ENCODE measurements at places on chromosomes 1 and 21.

GRCh38 chr1:171717062-171717718 lies 24.7 kb downstream of the VAMP4 start:
- no peak for DNase-seq

DNA sequence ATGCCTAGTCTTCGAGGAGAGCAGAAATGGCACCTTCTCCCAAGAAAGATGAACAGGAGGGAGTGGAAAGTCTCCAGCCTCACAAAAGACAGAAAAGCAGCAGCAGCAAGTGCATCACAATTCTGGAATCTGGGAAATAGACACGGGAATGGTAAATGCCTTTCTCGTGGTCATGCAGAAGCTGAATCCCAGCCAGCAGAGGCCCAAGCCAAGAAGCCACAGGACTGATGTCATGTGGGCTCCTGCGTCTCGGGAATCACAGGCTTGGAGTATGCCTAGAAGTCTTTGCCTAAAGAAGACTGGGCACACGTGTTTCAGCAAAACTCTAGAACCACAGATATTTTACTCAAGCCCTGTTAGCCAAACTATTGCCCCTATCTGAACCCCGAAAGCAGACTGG lies 260.3 kb upstream of the PLD5 start:
- peak; percentile 61 for DNase-seq

GRCh38 chr1:246768403-246769020 lies 44.3 kb downstream of the SCCPDH start:
- no peak for DNase-seq

DNA sequence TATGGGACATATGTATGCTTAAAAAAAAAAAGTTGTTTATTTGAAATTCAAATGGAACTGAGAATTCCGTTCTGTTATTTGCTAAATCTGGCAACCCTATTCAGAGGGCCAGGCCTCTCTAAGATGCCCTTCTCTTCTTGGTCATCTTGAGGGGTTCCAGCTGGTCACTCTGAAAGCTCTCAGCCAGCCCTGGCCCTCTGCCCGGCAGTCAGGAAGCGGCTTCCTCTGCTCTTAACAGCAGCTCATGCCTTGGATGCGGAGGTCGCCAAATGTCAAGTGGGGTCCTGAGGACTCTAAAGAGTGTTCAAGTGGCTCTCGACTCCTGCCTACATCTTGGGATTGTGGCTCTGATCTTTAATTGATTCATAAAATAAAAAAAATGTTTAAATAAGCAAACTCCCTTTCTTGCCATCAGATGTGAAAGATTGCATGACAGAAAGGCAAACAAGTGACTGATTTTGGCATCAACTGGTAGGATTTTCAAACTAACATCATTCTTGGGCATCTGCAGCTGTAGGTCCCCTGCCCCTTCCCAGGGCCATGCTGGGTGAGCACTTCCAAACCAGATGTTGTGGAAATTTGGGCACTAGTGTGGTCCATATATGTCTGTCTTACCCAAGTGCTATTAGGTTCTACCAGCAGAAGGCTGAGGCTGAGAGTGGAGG lies 130.8 kb downstream of the PRDM2 start:
- no peak for DNase-seq

- DNase-seq = no peak
These were observed 52.6 kb upstream of the JUN start for GRCh38 chr1:58836408-58836807.

GRCh38 chr1:47761201-47761930 lies 235.8 kb downstream of the TRABD2B start:
- no peak for DNase-seq

- peak; percentile 71 for DNase-seq
These were observed 154.1 kb downstream of the TGFBR3 start for GRCh38 chr1:91731815-91732214.

GRCh38 chr1:97893844-97894243 lies 27.0 kb downstream of the DPYD start:
- no peak for DNase-seq

DNA sequence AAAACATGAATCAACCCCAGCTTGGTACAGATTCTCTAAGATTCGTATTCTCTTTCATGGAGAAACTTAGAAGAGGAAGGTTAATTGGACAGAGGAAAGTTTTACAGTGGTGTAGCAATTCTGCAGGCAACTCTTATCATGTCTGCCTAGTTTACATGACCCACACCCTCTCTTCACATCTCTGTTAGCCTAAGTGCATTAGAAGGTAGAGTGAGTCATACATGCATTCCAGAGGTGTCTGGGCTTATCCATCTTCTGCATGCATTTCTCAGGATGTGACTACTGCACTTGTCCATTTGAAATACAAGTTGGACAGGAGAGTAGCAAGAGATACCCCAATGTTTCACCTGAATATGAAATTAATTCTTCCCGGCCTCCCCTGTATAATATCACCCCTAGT lies 578.4 kb upstream of the NCAM2 start:
- no peak for DNase-seq

DNA sequence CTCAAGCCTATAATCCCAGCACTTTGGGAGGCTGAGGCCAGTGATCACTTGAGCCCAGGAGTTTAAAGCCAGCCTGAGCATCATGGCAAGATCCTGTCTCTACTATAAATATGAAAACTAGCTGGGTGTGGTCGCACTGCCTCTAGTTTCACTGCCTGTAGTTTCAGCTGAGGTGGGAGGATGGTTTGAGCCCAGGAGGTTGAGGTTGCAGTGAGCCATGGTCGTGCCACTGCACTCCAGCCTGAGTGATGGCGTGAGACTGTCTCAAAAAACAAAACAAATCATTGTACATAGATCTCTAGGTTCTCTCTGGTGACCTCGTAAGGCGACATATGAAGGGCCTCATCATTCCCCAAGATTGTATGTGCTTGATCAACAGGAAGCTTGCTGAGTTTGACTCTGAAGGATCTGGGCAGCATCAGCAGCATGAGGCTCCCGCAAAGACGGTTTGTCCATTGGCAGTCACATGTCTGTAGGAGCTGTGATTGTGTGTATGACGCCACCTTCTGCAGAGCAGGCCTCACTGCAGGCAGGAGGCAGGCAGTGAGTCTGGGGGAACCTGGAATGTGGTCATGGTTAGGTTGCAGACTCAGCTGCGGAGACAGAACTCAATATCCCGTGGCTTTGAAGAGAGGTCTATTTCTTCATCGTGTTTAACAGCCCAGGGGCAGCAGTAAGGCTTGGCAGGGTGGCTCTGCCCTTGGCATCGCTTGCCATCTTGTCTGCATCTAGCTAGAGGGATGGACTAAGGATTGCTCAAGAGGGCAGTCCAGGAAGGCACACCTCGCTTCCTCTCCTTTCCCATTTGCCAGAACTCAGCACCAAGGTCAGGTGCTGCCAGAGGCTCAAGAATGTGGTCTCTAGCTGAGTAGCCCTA lies 14.0 kb downstream of the ATP5PO start:
- DNase-seq = peak; percentile 72

DNA sequence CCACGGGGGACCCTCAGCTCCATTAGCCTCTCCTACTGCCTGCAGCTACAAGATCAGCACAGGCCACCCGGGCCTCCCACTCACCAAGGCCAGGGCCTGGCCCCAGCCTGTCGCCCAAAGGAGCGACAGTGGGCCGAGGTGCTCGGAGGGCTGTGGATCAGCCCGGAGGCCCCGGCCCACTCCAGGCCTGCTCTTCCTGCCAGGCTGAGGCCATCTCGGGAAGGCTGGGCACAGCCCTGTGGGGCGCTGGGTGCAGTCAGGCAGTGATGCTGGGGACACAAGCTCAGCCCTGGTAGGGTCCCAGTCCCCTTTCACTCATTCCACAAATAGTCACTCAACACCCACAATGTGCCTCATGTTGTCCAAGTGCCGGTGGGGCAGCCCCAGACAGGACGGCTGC lies 58.8 kb downstream of the CASZ1 start:
- no peak for DNase-seq

- no peak for DNase-seq
These were observed 21.3 kb upstream of the PGBD2 start for GRCh38 chr1:248884632-248885295.

- DNase-seq = peak; percentile 86
These were observed 7.3 kb downstream of the WDR26 start for GRCh38 chr1:224427346-224427745.

GRCh38 chr1:243354511-243355153 lies 98.8 kb downstream of the SDCCAG8 start:
- DNase-seq = peak; percentile 62

GRCh38 chr21:33371366-33371765 lies 31.8 kb upstream of the IFNGR2 start:
- DNase-seq = no peak

DNA sequence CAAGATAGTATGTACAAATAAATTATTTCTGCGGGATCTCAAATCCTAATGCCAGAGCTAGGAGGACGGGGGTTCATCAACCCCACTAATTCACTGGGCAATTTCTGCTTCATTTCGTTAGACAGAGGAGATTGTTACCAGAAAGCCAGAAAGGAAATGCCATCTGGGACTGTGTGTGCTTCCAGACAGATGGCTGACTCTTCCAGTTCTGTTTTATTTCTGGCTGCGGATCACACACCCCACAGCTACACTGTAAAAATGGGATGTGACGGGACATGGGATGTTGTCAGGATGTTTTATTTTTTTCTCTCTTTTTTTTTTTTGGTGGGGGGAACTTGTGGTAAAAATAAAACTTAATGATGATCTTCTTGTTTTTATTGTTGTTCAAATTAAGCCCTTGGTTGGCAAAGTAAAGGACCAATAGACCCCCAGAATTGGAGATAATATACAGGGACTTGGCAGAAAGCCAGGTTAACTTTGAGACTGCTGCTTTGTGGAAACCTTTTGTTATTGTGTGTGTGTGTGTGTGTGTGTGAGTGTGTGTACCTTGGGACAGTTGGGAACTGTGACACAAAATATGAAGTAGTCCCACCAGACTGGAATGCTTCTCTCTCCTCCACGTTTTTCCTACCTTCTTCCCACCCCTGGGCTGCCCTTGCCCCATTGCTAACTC lies 114.5 kb downstream of the NUF2 start:
- DNase-seq = no peak

GRCh38 chr1:33018112-33018511 lies 18.6 kb downstream of the AK2 start:
- DNase-seq = no peak

- no peak for DNase-seq
These were observed 559.8 kb upstream of the USP24 start for GRCh38 chr1:55775007-55775406.

- DNase-seq = no peak
These were observed 59.7 kb downstream of the CLIC6 start for GRCh38 chr21:34728479-34728878.

DNA sequence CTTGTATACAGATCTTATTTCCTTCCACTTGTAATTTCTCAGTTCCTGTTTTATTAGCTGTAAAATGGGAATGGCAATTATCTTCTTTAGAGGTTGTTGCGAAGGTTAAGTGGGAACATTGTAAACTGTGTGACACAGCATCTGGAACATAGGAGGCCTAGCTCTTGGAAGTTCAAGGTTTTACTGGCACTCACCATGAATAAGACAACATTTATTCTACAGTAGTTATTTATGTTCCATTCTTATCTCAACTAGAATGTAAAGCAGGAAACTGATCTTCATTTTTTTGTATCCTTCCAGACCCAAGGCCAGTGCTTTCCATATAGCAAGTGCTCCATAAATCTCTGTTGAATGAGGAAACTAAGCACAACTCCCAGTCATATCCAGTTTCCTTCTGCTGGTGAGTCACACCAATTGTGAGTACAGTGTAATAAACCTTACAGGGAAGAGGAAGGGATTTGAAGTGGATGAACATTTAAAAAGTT lies 1.4 kb downstream of the BCL10 start:
- DNase-seq = peak; percentile 79

GRCh38 chr1:193104502-193104906 lies 710 bp downstream of the GLRX2 start:
- no peak for DNase-seq

DNA sequence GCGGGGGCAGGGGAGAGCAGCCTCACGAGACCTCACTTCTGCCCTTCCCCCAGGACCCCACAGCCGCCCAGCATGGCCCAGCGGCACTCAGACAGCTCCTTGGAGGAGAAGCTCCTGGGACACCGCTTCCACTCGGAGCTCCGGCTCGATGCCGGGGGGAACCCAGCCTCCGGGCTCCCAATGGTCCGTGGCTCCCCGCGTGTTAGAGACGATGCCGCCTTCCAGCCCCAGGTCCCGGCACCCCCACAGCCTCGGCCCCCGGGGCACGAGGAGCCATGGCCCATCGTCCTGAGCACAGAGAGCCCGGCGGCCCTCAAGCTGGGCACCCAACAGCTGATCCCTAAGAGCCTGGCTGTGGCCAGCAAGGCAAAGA lies 8.5 kb downstream of the ARHGEF16 start:
- DNase-seq = no peak

DNA sequence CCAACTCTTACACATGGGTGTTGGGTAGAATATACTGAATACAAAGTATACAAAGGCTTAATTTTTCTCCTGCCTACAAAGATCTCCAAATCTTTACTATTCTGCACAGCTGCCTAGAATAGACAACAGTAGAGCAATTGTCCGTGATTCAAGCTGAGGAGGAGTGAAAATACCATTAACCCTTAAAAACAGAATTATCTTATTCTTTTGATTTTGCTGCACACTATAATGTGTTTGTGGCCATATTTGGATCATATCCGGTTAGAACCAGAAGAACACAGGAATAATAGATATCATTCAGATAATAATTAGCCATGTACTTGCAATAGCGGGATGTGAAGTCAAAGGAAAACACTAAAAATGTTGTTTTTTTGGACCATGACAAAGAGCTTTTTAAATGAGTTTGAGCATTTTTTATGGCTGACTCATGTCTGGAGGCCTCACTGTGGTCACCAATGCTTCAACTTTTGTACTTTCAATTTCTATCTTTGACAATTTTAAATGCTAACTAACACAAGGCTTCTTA lies 197.6 kb upstream of the FOXD3 start:
- DNase-seq = peak; percentile 95

- DNase-seq = peak; percentile 16
These were observed 129.8 kb upstream of the TIAM1 start for GRCh38 chr21:31473685-31474345.

DNA sequence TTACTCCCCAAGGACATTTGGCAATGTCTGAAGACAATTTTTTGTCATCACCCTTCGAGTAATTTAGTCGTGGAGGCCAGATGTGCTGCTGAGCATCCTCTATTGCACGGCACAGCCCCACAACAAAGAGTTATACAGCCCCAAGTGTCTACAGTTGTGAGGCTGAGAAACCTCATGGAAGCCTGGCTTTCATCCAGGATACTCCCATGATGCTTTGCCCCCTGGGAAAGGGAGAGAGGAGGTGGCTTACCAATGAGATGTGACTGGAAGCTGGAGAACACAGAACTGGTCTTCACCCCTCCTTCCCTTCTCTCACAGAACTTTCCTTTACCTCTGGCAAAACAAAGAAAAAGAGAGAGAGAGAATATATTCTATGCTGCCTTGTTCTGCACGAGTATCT lies 150.9 kb upstream of the VAMP3 start:
- DNase-seq = no peak

DNA sequence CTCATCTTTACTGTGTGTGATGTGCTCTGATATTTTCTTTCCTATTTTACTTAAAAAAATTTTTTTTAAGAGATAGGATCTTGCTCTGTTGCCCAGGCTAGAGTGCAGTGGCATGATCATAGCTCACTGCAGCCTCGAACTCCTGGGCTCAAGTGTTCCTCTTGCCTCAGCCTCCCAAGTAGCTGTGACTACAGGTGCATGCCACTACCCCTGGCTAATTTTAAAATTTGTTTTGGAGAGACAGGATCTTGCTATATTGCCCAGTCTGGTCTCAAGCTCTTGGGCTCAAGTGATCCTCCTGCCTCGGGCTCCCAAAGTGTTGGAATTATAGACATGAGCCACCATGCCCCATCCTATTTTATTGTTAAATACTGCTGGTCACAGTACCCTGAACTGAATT lies 67.4 kb downstream of the FOXD2 start:
- no peak for DNase-seq

GRCh38 chr1:164726235-164726634 lies 167.3 kb downstream of the PBX1 start:
- peak; percentile 52 for DNase-seq

Measured in astrocyte of the spinal cord (primary cell).